ENCODE measurements at places on chromosomes 3 and 15.
A peak's percentile ranks its signal among the peaks of the same experiment; 100 is the strongest.

- no peak for DNase-seq
These were observed 334.0 kb upstream of the ARL6 start for GRCh38 chr3:97430601-97431000.

DNA sequence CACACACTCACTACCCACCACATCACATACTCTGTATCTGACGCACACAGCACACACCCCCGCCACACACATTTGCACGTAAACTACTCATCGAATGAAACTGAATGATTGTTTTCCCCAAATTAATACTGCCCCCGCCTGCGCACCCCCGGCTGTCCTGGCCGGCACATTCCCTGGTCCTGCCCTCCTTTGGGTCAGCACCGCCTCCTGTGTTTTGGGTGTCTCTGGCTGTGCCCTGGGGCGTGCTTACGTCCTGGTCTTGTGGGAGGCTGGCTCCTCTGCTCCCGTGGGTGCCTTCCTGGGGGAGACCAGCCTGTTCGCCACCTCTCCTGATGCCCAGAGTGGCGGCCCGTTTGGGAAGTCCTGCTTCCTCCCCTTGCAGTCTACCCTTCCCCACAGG, 30.2 kb downstream of the APBA2 start:
- no peak for DNase-seq

GRCh38 chr3:169186596-169186995, 476.9 kb downstream of the MECOM start:
- DNase-seq: no peak

DNA sequence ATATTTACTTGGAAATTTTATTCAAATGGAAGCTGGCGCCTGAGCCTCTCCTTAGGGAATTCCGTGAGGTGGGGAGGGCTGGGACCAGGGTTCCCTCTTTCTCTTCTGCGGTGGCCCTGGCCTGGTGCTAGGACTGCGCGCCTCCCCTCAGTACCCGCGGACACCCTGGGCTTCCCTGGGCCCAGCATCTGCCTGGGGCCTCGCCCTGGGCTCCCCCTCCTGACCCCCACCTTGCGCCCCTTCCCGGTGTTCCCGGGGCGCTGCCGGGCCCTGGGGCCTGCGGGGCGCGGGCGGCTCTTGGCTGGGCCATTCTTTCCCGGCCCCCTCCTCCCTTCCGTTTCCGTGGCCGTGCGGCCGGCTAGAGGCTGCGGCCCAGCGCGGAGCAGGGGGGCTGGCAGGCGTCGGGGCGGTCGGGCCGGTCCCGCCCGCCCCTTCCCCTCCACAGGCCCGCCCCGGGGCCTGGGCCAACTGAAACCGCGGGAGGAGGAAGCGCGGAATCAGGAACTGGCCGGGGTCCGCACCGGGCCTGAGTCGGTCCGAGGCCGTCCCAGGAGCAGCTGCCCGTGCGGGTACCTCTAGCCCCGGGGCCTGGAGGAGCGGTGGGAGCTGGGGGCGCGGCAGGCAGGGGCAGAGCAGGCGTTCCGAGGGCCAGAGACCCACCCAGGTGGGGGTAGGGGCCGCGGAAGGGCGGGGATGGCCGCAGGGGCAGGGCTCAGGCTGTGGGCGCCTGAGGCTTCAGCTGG, at the start of gene FES:
Gene FES, plus strand, starts transcription at position 529 of the 743 bp plus-strand sequence. CDS start 542 bp downstream, outside the sequence.
- DNase-seq: peak; percentile 65

- no peak for DNase-seq
These were observed 1233.4 kb downstream of the ROBO2 start for GRCh38 chr3:78273326-78273725.

GRCh38 chr3:141367038-141367730, 1.1 kb upstream of the ZBTB38 start:
- DNase-seq: peak; percentile 99

DNA sequence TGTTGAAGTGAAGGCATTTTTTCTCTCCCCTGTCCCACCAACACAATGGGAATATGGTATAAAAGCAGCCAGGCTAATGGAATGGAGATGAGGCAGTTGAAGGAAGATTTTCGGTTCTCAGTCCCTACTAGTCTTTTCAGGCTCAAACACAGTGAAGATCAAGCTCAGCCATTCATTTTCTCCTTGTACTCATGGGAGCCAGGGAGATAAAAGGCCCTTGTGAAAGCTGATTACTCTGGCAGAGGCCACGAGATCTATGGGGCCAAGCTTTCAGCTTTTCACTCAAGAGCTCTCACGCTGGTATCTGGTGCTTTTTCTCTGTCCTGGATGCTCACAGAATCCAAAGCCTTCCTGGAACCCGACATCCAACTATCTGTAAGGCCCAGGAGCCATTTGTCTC, 14.5 kb upstream of the FAN1 start:
- DNase-seq: no peak

- peak; percentile 1 for DNase-seq
These were observed 944.4 kb downstream of the VGLL3 start for GRCh38 chr3:86046436-86047136.

DNA sequence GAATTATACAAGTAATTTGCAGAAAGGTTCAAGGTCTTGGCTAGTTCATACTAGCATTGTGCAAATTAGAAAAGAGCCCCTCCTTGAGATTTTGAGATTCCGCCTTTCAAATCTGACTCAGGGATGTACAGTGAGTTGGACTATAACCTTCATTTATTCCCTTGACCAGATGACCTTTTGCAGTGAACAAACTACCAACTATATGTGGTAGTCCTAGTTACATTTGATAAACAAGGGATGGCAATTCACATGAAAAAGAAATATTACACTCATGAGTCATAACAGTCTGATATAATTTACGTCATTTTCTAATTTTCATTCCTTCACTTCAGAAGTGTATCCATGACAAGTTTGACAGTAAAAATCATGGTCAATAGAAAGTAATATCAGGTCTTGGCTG, 860.4 kb downstream of the ROBO1 start:
- peak; percentile 9 for DNase-seq

All from fibroblast of gingiva (primary cell).